ENCODE measurements at places on chromosomes 5 and 9.

DNA sequence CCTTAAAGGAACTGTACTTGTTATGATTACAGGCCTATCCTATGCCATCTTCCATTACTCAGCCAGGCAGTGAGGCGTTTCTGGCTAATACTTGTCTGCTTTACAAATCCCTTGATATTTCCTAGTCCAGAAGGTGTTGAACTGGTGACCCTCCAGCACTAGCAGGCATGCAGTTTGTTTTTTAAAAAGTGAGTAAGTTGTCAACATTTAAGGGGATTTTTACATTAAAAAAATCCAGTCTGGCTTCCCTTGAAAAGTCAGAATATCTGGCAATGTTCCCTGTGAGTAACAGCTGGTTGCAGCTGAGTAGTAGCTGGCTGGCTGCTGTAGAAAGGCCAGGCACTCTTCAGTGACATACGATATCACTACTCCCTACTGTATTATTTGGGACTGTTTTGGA lies 21.8 kb downstream of the GRIN3A start:
- DNase-seq = no peak

GRCh38 chr5:160727296-160727997 lies 124.6 kb downstream of the ATP10B start:
- no peak for DNase-seq

- DNase-seq = no peak
Observed at GRCh38 chr9:99852617-99853016, 30.9 kb downstream of the NR4A3 start.

GRCh38 chr9:98809311-98810101 lies 2.0 kb downstream of the GALNT12 start:
- no peak for DNase-seq

DNA sequence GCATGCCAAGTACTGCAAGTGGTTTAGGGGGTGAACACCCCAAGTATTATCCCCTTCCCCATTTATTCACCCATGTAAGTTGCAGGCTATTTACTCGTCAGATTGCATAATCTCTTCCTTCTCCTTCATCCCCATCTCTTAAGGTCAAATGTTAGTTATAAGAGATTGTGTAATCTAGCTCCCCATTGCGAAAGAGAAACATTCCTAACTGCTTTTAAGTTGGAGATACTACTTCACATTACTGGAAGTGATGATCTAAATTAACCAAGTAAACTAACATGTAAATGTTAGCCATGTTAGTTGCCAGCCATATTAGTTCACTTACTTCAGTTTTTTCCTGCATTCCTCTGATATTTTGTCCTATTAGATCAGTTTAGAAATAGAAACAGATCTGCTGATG lies 262.3 kb downstream of the TAF11L14 start:
- no peak for DNase-seq

DNA sequence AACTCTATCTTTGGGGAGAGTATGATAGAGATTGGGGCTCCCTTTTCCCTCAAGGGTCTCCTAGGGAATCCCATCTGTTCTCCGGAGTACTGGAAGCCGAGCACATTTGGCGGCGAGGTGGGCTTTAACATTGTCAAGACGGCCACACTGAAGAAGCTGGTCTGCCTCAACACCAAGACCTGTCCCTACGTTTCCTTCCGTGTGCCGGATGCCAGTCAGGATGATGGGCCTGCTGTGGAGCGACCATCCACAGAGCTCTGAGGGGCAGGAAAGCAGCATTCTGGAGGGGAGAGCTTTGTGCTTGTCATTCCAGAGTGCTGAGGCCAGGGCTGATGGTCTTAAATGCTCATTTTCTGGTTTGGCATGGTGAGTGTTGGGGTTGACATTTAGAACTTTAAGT lies 21.5 kb downstream of the PTGS1 start:
- no peak for DNase-seq

- DNase-seq = no peak
Observed at GRCh38 chr5:91025449-91025848, 357.7 kb downstream of the ARRDC3 start.

- DNase-seq = peak; percentile 10
Observed at GRCh38 chr5:108003178-108003577, 332.4 kb upstream of the EFNA5 start.

- DNase-seq = no peak
Observed at GRCh38 chr5:154095904-154096303, 57.1 kb downstream of the MFAP3 start.

DNA sequence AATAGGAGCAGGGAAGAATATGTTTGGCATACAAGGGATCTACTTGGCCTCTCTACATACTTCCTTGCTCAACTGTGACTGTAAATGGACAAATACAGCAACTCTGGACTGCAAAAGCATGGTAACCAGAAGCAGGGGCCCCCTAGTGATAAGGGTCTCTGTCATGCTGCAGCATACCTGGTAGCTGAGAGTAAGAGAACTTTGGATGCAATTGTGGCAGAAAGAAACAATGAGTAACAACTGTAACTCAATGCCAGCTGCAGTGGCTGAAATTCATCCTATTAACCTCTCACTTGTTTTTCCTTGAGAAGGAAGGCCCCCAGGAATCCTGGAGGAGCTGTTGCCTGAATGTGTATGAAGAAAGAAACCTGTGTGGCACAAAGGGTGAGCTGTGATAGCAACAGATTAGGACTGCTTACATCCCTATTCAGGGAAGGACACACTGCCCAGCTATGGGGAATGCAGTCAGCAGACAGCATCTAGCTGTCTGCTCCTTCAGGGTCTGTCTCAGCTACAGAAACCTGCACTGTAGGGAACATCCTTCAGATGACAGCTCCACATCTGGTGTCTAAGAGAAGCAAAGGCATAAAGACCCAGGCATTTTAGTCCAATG lies 468.1 kb upstream of the ACTBL2 start:
- DNase-seq = no peak

DNA sequence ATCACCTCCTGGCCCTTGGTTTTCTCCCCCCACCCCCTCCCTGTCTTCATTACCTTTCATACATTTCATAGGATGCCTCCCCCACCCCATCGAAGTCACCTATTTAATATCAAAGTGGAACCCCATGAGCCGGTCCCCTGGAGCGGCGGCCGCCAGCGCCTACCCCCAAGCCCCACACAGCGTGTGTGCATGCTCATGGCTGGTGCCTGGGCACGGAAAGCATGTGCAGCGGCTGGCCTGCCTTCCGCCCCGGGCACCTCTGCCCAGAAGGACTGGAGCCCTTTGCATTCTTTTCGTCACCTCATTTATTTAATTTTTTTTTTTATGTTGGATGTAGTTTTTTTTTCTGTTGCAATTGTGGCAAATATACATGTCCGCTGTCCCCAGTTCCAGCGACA lies 116.2 kb downstream of the WNK2 start:
- DNase-seq = no peak

DNA sequence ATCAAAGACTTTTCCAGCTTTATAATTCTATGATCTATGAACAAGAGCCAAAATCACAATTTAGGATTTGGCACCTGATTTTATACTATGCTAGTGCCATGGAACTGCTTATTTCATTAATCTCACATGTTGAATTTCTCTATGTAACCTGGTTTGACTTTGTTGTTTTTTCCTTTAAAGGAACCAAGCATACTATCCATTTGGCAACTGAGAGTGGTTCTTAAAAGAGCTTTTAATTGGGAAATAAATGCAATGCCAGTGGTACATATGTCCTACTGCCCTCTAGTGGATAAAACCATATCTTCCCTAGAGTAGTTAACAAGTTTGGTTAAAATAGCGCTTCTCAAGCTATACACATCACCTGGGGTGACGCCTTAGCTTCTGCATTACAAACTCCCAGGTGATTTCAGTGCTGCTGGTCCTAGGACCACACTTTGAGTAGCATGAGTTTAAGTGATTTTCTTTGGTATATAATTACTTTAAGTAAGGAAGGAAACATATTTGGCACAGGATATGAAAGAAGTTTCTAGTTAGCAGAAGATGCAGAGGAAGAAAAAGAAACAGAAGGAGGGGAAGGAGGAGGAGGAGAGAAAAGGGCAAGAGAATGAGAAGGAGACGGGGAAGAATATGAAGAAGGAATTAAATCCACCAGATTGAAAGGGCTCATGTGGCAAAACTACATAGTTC lies 56.8 kb downstream of the FGF10 start:
- peak; percentile 3 for DNase-seq

- DNase-seq = no peak
Observed at GRCh38 chr9:134592018-134592818, 49.4 kb upstream of the COL5A1 start.

DNA sequence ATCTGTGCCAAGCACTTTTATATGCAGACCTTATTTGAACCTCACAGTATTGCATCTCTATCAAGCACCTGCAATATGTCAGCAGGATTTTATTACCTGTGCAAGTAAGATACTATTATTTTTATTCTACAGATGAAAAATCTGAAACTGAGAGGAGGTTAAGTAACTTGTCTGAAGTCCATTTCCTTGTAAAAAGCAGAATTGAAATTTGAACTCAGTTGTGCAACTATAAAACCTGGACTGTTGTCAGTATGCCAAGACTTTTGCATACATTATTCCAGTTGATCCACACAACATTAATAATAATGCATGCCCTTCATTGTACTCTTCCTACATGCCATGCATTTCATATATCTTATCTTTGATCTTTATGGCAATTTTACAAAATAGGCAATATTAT lies 82.2 kb upstream of the BRINP1 start:
- DNase-seq = no peak

DNA sequence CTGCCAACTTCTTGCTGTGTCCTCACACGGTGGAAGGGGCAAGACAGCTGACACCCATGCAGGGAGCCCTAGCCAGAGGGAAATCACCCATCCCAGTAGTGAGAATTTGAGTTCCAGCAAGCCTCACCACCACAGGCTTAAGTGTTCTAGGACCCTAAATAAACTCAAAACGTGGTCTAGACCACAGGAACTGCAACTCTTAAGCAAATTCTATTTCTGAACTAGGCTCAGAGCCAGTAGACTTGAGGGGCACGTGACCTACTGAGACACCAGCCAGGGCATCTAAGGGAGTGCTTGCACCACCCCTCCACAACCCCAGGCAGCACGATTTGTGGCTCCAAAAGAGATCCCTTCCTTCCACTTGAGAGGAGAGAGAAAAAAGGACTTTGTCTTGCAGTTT lies 96.0 kb upstream of the PHF24 start:
- peak; percentile 54 for DNase-seq

DNA sequence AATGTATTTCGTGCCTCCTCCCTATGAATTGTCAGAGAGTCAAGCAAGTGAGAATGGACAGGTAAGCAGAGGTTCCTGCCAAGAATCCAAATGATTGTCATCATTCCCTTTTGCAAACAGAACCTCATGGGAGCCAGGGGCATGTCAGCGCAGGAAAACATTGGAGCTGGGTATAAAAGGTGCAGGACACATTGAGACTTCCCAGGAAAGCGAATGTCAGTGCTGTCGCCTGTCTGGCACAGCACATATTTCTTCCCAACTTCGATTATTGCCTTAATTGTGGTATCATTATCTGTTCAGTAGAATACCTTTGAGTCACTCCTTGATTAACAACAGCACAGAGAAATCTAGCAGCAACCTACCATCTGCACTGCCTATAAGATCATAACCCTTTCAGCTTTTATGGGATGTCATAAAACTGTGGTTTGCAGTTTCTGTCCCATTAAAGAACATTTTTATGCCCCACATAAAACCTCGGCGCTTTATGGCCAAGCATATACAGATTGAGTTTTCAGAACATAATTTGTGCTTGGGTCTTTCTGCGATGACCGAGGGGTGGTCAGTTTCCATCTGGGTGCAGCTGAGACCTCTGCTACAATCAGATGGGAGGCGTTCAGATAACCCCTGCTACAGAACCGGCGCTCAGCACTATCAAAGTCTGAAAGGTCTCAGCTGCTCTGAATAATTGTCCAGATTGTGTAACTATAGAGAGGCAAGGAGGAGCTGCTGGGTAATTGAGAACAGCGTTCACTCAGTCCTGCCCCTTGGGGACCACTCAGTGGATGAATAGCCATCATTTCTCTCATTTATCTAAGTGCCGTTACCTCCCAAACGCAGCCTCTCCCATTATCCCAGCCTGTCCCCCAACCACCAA lies 30.9 kb upstream of the WWC1 start:
- DNase-seq = no peak

DNA sequence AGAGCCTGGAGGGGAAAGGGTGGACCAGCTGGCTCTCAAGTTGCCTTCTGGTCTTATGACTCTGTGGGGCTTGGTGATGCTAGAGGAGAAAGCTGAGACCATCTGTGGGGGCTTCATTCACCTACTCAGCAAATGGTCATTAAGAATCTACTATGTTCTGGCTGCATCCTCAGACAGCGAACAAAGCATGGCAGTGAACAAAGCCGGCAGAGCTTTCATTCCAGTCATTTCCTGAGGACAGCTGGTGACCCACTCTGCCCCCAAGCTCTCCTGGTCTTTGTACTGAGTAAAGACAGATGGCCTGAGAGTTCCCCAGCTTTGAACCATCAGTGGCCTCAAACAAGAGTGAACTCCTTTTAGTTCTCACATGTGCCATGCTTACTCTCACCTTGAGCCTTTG lies 48.0 kb downstream of the FGF1 start:
- DNase-seq = no peak

GRCh38 chr9:30198463-30199309 lies 2185.8 kb upstream of the ACO1 start:
- no peak for DNase-seq

DNA sequence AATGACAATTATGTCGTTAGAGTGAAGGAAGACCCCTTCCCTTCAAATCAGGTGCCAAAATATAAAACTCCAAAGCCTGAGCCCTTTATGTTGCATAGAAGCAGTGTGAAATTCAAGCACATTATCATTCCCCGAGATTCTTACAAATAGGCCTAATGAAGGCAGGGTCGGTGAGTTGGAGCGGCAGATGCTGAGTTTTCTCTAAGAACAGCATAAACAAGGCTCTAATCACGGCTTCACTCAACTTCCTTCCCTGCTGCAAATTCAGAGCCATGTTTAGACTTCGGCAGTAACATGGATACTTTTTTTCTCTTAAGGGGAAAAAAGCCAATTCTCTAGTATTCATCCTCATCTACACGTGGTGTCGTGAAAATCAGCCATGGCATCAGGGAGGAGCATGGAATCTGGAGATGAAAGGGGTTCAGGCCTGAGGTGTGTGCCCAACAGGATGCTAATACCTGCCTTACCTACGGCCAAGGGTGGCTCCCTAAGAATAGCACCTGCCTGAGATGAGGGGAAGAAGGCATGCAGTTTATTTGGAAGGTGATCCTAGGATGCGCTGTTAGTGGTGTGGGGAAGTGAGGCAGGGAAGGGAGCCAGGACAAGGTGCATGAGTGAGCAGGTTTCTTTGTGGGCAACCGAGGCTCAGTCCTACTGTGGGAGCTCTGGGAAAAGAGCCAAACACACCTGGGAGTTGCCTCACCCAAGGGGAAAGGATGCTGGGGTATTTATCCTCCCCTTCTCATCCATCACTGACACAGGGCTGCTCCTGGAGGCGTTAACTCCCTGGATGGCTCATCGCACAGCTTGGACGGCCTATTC lies 146.8 kb upstream of the TBC1D2 start:
- no peak for DNase-seq

GRCh38 chr5:94908889-94909480 lies 290.5 kb downstream of the SLF1 start:
- DNase-seq = peak; percentile 11

- no peak for DNase-seq
Observed at GRCh38 chr5:72937517-72938061, 18.3 kb upstream of the FCHO2 start.

Data from globus pallidus (tissue), 1 donor.